ENCODE measurements at places on chromosomes 6 and 20.

- DNase-seq: no peak
These were observed 1148.3 kb downstream of the EPHA7 start for GRCh38 chr6:92271091-92271490.

DNA sequence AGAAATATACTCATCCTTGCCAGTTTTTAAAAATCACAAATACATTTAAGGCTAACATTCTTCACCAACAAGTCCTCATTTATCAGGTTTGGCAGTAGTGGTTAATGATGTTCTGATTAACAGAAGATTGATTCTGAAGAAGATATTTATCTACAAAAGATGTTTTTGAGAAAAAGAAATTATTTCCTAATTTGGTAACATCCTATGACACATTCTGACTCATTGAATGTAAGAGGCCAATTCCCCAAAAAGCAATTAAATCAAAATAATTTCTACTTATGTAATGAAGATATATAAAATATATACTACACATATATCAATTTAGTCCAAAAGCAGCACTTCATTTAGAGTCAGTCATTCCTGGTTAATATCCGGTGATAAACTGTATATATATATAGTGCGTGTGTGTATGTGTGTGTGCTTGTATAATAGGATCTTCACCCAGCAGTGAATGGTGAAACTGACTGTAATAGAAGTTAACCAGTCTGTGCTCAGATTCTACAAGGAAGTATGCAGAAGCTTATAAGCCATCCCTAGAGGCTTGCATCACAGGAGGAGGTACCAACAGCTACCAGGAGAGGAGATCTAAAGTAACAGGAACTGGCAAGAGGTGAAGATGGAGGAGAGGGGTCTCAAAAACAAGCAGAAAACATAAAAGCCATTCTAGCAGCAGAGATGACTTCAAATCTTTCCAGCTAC is 82.9 kb upstream of the MARCKS start:
- no peak for DNase-seq

DNA sequence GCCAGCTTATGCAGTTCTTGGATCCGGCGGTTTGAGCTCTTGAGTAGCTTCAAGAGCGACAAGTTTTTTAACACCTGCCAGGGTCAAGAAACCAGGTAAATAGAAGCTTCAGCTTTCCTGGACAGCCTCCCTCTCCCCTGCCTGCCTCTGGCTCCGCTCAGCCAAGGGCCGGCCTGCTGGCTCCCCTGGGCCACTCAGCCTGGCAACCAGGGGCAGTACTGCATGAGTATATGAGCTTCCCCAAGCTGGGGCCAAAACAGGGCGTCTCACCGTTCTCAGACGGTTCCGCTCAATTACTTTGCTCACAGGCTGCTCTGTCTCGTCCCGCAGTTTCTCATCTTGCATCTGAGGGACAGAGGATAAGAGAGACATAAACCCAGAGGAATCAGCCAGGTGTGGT is 856 bp downstream of the TP53TG5 start:
- no peak for DNase-seq

GRCh38 chr6:14320332-14320731 is 202.8 kb downstream of the CD83 start:
- no peak for DNase-seq

DNA sequence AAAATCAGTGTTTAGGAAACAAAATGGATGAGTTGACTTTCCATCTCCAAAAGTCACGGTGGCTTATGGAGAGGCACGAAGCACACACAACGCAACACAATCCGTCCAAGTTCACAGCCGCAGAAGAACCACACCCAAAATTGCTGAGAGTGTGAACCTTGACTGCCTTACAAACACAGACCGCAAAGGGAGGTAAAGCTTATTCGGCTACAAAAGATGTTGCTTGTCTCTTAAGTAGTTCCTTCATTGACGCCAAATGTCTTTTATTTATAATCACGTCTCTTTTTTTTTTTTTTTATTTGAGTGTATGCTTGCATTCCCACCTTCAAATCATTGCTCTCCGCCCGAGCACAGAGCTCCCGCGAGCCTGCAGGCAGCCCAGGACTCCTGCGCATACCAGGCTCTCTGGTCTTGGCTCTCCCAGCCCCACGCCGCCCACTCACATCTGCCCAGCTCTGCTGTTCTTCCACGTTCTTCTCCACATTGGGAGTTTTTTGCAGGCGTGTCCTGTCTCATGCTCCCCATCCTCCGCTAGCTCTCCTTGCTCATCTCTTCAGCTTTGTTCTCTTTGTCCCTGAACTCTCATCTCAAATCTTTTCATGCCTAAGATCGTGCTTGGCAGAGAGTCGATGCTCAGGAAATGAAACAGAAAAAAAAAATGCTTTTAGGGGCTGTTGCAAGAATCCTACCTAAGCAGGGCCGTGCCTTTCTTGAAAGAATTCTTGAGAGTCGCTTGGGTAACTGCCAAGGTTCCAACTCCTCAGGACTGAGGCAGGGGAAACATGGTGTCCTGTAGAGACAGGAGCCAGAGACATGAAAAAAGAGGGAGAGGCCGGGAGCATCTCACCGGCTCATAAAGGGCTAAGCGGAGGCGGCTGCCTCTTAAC is 25.8 kb downstream of the LY86 start:
- DNase-seq: no peak

- DNase-seq: no peak
These were observed 138.9 kb downstream of the PACRG start for GRCh38 chr6:162866656-162867055.

DNA sequence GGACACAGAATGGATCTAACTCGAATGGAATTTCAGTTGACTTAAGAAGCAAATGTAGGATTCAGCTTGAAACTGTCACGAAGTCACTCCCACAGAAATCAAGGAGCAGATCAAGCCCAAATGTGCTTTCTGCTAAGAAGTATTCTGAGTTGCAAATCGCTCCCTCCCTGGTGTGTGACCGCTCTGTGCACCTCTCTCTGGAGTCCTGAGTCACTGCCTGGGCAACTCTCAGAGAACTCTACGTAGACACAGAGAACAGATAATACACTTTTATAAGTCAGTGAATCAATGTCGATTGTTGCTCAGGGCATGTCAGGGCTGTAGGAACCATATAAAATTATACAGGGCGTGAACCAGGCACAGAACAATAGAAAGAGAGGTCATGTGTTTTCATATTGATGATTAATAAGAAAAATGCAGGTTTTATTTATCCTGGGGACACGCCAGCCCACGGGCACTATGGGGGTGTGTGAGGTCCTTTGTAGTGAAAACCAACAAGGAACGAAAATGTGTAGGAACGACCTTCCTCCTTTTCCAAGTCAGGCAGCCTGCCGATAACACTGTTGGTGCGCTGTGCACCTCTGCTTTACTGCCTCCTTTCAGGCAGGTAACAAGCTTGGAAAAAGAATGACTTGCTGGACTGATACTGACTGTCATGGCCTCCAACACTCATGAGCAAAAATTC is 248.1 kb upstream of the FOXQ1 start:
- no peak for DNase-seq

GRCh38 chr20:33893314-33893713 is 82.2 kb downstream of the CHMP4B start:
- no peak for DNase-seq

- DNase-seq: no peak
These were observed 60.3 kb downstream of the TSHZ2 start for GRCh38 chr20:53032478-53032932.

GRCh38 chr6:158775832-158776231 is 43.3 kb downstream of the EZR start:
- DNase-seq: no peak

DNA sequence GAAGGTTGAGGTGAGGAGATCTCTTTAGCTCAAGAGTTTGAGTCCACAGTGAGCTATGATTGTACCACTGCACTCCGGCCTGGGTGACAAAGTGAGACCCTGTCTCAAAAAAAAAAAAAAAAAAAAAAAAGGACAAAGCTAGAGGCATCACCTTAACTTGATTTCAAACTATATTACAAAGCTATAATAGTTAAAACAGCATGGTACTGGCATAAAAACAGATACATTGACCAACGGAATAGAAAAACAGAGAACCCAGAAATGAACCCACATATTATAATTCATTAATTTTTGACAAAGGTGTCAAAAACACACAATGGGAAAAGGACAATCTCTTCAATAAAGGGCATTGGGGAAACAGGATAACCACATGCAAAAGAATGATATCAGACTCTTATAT is 50.8 kb upstream of the MBOAT1 start:
- no peak for DNase-seq

GRCh38 chr6:135922174-135922573 is 70.7 kb downstream of the PDE7B start:
- no peak for DNase-seq

DNA sequence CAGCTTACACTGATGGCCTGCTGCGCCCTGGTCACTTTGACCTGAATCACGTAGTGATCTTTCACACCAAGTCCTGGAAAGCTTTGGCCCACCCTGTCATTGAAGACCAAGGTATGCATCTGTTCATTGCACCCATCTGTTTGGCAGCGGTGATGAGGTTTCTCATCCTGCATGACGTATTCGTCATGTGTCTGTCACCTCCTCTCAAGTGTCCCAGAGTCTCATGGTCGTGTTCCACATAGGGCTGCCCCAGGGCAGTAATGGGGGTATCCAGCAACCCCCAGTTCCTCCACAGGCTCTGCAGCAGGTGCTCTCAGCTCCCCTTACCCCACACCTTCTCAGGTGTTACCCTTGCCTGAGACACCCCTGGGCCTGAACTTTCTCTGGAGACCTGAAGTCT is 104.1 kb downstream of the SYNDIG1 start:
- no peak for DNase-seq

DNA sequence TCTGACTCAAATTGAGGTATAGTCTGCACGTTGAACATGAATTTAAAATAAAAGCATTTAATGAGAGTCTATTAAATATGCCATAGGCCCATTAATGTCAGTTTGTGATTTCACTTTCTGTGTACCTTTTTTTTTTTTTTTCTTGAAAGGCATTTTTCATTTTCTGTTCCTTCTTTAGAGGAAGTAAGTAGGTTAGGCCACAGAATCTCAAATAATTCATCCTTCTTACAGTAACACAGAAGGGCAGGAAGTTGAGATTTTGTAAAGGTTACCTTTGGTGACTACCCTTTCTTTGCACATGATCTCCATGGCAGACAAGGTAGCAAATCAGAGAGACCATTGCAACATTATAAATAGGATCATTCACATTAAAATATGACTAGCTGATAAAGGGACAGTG is 9.6 kb downstream of the L3MBTL3 start:
- DNase-seq: peak; percentile 36

GRCh38 chr6:14772188-14772587 is 473.7 kb upstream of the JARID2 start:
- DNase-seq: no peak

GRCh38 chr6:15876406-15876805 is 213.6 kb upstream of the DTNBP1 start:
- DNase-seq: peak; percentile 36

DNA sequence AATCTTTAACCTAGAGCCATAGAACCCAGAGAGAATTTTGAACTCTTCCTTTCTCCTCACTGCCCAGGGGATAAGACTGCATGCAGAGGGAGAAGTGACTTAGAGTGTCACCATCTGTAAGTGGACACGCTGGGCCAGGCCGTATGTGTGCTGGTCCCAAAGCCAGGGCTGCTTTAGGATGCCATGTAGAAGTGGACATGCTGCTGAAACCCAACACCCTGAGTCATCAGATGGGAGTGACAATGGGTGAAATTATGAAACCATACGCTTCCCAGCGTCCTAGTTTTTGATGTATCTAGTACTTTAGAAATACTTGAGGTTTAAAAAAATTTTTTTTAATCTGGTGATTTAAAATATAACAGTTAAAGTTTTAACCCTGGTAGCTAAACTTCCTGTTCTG is 191.1 kb downstream of the FNDC1 start:
- DNase-seq: no peak

DNA sequence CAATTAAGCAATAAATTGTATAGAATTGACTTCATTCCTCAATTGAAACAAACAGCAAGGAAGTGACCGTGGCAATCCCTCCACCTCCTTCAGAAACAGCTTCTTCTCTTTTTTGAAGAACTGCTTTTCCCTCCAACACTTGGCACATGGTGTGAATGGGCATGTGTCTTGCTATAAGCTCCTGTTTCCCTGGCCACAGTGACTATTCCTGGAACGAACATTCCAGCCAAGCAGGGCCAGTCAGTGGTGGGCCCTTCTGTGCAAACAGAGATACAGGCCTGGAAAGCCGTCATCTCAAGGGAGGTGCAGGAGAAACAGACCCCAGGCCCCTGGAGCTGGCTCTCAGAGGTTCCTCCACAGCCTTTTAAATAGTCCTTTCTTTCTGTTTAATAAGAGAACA is 6.9 kb downstream of the TXNDC5 start:
- DNase-seq: no peak

DNA sequence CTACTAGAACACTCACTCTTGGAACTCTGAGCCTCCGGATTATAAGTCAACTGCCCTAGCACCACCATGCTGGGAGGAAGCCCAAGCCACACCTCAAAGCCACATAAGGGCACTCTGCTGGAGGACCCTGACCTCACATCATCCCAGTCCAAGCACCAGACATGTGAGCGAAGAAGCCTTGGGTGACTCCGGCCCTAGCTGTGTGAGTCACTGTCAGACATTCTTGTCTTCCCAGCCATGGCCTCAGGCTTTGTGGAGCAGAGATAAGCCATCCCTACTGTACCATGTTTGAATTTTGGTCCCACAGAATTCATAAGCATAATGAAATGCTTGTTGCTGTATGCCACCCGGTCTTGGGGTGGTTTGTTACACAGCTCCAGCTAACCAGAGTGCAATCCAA is 247.7 kb downstream of the SOD2 start:
- DNase-seq: no peak

DNA sequence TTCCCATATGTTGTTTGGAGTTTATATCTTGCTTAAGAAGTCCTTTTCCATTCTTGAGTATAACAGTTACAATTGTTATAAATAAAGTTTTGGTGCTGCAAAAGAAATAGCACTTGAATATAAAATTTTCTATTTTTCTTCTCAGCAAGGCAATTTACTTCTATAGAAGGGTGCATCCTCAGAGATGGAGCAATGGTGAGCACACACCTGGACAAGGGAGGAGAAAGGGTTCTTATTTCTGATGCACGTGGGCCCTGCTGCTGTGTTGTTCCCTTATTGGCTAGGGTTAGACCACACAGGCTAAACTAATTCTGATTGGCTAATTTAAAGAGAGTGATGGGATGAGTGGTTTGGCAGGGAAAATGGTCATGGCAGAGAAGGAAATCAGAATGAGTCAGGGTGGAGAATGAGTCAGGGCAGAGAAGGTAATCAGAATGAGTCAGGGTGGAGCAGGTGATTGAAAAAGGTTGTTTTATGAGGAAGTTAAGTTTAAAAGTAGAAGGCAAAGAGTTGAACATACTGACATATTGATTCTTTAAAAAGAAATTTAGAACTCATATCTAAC is 38.0 kb downstream of the CST8 start:
- DNase-seq: no peak

DNA sequence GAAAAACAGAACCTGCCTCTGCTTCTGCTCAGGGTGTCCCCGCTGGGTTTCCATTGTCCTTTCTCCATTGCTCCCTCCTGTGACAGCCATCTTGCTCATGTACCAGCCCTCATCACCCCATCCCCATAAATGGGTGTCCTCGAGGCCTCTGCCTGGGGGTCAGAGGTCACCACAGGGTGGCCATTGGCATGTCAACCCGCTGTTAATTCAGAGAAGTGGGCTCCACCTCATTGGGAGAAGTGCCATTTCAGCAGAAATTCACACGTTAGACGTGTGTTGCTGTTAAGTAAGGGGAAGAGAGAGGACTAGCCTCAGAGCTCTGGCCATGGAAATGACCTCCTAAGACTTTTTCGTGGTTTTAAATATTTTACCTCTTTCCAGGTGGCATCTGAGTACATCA is 71.9 kb downstream of the PTPN1 start:
- DNase-seq: no peak

GRCh38 chr6:134436950-134437349 is 119.0 kb upstream of the SGK1 start:
- DNase-seq: no peak
